ENCODE measurements at places on chromosomes 3 and 15. TPM values are rescaled to one million over a fixed set of nuclear protein-coding genes. Genes with fewer than 3 reads are reported as not detected.
A peak's percentile ranks its signal among the peaks of the same experiment; 100 is the strongest.

- DNase-seq = no peak
Measured at GRCh38 chr3:113954091-113954685, 6.4 kb downstream of the ZDHHC23 start.

- no peak for DNase-seq
Measured at GRCh38 chr3:139811331-139811730, 123.7 kb upstream of the CLSTN2 start.

DNA sequence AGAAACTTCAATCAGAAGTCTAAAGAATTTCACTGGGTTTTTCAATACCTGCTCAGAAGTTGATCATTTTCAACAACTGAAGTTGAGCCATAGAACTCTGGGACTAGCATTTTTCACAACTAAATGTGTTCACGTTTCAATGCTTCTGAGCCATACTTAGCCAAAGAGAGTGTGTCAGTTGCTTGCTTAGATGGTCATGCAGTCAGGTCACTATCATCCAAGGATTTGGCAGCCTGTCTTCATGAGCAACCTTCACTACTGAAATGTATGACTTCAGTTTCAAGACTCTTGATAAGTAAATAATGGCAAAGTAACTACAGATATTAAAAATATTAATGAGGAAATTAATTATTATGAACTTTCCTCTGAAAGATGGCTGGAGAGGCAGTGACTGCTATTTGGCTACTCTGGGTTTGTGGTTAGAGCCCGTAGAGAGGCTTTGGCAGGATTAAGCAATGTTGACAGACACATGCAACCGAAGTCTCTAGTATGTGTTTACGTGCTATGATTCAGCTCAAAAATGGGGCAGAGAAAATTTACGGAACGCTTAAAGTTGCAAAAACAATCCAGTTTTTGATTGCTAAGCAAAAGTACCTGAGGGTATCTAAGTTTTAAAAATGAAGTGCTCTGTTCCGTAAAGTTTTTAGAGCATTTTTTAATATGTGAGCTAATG, 133.8 kb downstream of the GMNC start:
- no peak for DNase-seq

- DNase-seq = no peak
Measured at GRCh38 chr3:185718736-185719593, 105.9 kb downstream of the IGF2BP2 start.

The SLC22A13 gene
- 0.09 TPM for polyA plus RNA-seq

The AADAC gene
- polyA plus RNA-seq = not detected

DNA sequence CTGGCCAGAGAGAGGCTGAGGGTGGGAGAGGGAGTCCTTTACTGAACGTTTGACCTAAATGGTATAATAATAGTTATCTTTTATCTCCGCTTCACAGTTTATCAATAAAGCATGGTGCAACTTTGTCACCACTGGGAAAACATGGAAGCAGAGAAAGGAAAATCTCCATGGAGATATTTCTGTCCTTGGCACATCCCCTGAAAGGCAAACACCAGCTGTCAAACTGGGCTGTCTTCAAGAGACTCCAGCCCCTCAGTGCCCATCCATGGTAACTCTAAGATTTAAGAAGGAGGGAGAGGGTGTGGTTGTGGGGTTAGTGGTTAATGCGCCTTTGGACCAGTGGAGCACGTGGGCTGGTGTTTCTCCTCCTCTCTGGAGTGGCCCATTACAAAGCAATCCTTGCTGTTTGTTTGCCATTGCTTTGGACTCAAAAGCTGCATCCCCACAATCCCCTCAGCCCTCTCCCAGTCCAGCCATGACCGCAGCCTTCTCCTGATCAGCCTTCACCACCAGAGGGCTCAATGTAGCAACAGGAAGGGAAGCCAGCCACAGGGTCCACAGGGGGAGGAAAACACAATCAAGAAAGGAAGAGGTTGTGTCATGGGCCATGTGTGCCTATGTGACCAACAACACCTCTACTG, 38.2 kb upstream of the FAM174B start:
- DNase-seq = peak; percentile 24

GRCh38 chr3:68999605-69000004, 13.9 kb downstream of the EOGT start:
- no peak for DNase-seq

The SMCO1 gene
- not detected for polyA plus RNA-seq

DNA sequence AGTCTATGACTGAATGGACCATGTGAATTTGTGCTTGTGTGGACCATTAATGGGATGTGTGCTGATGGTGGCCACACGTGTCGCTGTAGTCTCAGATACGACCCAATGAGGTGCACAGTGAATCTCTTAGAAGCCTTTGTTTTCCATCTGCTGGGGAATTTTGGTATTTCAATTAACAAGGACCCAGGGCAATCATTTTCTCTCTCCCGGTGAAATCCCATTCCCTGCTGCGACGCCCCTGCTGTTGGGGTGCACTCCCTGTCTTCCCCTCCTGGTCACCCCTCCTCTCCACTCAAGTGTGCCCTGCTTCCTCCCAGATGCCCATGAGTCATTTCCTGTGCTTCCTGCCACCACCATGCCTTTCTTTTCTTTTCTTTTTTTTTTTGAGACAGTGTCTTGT, 32.7 kb downstream of the EBLN2 start:
- DNase-seq = peak; percentile 68

The SLC30A4 gene
- 0.25 TPM for polyA plus RNA-seq

GRCh38 chr15:70974004-70974832, 81.6 kb downstream of the LRRC49 start:
- peak; percentile 14 for DNase-seq

DNA sequence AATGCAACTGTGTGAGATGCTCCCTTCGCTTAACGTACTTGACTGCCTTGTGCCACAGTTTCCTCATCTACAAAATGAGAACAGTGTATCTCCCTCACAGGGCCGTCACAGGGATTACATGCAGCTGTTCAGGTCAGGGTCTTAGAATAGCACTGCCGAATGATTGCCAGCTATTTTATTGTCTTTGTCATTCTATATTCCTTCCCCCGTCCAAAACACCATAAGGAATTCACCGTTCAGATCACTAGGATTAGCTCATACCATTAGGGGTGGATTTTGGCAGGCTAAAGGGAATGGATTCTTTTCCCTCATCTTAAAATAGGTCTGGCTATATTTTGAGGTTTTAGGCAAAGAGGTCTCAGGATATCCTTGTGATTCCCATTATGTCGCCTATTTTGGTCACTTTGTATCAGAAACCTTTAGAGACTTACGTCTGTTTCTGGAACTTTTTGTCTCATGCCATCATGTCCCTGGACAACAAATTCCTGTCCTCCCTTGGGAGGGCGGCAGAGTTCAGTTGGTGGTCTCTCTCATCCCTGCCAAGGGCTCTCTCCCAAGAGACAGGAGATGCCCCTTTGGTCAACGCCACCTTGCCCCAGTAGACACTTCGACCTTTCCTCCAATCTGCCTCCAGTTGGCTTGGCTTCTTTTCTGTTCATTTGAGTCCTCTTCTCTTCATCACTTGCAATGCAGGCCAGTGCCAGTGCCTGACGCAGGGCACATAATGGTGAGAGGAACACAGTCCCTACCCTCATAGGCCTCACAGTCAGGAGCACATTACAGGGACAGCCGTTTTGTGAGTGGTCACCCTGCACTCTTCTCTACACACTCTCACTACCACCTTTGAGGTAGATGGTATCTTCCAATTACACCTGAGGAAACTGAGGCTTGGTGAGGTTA, 171.6 kb upstream of the BHLHE40 start:
- DNase-seq = no peak

- no peak for DNase-seq
Measured at GRCh38 chr15:36917411-36918267, 182.7 kb downstream of the MEIS2 start.

The SPATA12 gene
- polyA plus RNA-seq = not detected

DNA sequence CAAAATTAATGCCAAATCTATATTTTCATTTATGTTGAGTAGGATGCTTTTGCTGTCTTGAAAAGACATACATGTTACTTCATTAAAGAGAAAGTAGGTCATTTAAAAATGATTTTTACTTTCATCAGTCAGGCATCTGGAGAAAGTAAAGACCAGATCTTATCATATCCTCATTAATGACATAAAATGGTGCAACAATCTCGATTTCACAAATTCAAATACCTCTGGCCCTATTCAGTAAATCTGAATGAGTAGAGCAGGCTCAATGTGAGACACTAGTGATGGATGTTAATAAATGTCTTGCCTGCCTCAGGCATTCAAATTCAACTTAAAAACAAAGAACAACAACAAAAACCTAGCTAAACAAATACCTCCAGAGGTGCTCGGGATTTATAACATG, 714.1 kb downstream of the NAALADL2 start:
- DNase-seq = no peak

GRCh38 chr3:81217101-81217500, 544.3 kb downstream of the GBE1 start:
- no peak for DNase-seq

The MYO5C gene
- not detected for polyA plus RNA-seq

The SLC7A14 gene
- polyA plus RNA-seq = not detected

DNA sequence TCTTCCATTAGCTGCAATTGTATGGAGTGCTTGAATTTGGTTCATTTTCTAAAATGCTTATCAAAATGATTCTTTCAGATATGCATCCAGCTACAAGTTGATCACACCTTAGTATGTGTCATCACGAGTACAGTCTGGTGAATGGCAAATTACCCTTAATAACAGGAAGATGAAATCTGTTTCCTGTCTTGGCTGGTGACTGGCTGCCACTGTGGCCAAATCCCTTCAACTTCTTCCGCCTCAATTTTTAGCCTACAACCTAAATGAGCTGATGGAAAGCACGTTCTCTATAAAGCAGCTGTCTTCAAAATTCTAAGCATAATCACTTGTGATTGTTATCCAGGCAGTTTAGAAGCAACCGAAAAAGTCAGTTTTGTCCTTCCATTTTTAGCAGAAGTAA, 387.1 kb upstream of the NECTIN3 start:
- DNase-seq = no peak

The PRR20G gene
- polyA plus RNA-seq = not detected

DNA sequence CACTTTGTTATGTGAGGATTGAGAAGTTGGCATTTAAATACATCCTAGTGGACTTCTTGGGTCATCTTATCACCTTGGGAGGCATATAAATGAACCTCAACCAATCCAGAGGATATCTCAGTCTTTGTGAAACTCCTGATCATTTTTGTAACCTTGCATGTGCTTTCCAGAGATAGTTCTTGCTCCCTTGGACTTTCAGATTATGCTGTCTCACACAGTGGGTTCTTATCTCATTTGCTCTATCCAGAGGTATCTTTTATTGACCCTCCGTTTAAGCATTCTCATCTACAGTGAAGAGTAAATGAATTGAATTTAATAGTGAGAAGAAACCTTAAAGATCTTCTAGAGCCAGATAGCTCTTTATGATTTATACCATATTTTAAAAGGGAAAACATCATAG, 10.4 kb downstream of the ARMC8 start:
- no peak for DNase-seq

DNA sequence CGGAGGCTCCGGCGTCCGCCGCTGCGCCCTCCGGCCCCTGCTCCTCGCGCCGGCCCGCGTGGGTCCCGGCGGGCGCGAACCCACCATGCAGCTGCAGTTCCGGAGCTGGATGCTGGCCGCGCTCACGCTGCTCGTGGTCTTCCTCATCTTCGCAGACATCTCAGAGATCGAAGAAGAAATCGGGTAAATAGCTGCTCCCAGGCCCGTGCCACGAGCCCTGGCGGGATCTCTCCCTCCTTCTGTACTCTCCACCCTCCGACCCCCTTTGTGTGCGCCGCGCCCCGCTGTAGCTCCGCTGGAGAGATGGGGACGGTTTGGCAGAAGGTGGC, 263 bp downstream of the ST8SIA2 start:
- no peak for DNase-seq

- DNase-seq = no peak
Measured at GRCh38 chr3:13105896-13106250, 32.6 kb upstream of the IQSEC1 start.

The ERICH6 gene
- not detected for polyA plus RNA-seq

The BDH1 gene
- polyA plus RNA-seq = 0.69 TPM

- DNase-seq = peak; percentile 58
Measured at GRCh38 chr3:12750223-12750622, 8.8 kb downstream of the TMEM40 start.

GRCh38 chr3:152443212-152444023, 174.7 kb downstream of the MBNL1 start:
- no peak for DNase-seq

DNA sequence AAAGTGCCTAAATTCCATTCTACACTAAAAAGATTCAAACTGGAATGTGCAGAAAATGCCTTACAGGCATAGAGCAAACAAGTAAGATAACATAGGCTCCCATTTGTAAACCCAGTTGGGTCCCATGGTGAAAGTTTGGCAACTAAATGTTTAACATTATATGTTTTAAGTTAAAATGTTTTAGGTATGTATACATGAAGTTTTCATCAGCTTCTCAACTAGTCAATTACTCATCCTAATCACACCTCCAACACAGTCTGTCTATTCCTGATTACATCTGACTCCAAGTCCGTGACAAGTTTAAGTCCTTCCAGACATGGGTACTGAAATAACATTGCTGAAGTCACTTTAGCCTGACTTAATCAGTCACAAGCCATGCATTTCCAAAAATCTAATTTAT, 25.0 kb downstream of the MYLK start:
- no peak for DNase-seq

DNA sequence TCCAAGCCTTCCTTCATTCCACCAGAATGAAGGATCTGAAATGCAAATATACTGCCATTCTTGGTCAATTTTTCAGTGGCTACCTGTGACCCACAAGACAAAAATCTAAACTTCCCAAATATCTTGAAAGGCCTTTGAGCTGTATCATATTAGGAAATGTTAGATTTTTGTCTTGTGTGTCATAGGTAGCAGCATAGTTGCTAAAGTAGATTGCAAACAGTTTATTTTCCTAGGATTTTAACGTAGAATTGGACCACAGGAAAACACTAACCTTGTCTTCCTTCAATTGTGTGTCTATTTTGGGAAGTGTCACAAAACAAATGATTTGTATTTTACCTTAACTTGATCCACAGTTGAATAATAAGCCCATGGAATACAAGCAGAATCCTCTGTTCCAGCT, 42.4 kb downstream of the CP start:
- no peak for DNase-seq
